Stimulated activated CD4-positive, alpha-beta T cell treated with anti-CD3 and anti-CD28 coated beads, TNF-alpha, amount 100 ng/mL, for 24 hours (primary cell): ENCODE measurements at places on chromosomes 7 and 10.

DNA sequence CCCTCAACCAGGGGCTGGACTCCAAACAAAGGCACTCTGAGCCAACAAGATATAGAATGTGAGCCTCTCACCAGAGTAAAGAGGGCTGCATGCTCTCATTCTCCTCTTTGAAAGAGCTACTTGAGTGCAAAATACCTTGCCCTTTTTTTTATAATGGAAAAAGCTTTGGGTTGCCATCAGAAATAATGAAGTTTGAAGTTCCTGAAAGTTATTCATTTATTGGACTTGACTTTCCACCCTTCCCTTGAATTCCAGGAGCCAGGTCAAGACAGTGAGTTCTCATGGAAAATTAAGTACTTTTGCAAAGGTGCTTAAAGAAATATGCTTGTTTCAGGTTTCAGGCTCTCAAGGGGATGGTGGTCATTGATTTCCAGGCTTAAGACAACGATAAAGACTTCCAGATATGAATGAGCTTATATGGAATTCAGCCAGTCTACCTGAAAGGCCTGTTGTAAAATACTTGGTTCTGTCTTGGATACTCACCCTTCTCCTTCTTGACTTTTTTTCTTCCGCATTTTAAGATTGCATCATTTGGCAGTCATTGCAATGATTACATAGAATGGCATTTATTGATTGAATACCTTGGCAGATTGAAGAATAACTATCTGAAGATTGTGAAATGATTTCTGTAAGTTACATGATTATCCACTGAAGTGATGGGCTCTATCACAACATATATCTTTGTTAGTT lies 696.4 kb downstream of the INHBA start:
- DNase-seq = no peak

GRCh38 chr10:79230328-79230830 lies 116.9 kb upstream of the PPIF start:
- DNase-seq = no peak

GRCh38 chr10:129390147-129390546 lies 76.9 kb upstream of the MGMT start:
- DNase-seq = no peak

- no peak for DNase-seq
These were observed 26.0 kb upstream of the PCDH15 start for GRCh38 chr10:54826994-54827560.

GRCh38 chr10:4352414-4352961 lies 473.5 kb upstream of the AKR1E2 start:
- DNase-seq = no peak

DNA sequence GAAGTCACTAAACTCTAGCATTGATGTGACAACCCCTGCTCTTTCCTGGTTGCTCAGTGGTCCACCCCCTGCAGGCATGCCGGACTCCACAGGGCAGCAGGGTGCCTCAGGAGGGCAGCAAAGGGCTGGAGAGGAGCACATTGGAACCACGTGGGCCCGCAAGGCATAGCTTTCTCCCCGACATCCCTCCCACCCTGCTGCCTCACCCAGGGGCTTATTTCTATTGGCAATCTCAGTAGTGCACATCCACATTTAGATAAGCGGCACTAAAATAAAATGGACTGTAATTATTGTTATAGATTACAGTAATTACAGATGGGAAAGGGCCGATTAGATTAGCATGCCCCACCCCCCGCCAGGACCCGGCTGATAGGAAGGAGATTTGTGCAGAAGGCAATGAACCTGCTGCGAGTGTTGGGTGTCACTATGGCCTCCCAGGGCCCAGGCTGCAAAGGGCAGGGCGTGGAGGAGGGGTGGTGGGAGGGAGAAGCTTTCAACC lies 580.1 kb downstream of the GRID1 start:
- no peak for DNase-seq
